Activated CD4-positive, alpha-beta T cell treated with anti-CD3 and anti-CD28 coated beads for 4 hours (primary cell): ENCODE measurements at places on chromosomes 5 and 9.

DNA sequence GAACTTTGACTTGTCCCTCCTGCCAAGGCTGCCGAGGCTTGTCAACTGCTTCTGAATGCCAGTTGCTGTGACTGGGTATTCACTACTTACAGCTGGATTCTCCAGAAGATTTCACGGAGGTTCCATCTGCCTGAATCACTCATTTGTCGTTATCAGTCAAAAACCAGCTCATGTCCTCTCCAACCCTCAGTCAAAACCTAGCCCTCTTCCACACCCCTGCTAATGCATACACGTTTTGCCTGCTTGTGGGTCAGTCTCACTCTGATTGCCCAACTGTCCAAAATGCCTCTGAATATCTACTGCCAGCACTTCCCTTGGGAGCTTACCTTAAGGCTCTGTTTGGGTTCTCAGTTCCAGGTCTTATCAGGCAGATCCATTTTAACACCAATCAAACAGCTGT is 238.6 kb upstream of the TMEM161B start:
- no peak for DNase-seq

DNA sequence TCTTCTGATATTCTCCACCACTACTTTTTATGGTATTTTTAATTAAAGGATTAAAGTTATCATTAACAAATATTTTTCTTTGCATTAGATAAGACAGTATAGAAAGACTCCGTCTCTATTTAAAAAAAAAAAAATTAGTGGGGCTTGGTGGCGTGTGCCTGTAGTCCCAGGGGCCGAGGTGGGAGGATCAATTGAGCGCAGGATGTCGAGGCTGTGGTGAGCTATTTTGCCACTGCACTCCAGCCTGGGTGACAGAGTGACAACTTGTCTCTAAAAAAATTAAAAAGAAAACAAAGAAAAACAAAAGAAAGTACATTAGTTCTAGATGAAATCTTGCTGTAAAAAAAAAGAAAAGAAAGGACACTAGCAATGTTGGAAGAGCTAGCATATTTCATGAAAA is 97.4 kb upstream of the IL6ST start:
- no peak for DNase-seq

DNA sequence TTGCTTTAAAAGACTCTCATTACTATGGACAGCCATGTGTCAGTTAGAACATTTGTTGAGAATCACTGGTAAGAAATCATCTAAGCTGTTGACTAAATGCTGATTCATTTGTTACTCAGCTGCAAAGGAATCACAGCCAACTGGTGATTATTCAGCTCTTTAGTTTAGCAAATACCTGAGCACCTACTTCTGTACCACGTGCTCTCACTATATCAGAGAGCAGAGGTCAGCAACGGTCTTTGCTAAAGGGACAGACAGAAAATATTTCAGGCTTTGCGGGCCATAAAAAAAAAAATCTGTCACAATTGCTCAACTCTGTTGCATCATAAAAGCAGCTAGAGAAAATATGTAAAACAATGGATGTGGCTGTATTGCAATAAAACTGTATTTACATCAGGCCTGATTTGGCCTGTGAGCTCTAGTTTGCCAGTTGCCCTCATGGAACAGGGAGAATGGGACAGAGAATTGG is 377.6 kb downstream of the DNAH5 start:
- no peak for DNase-seq

DNA sequence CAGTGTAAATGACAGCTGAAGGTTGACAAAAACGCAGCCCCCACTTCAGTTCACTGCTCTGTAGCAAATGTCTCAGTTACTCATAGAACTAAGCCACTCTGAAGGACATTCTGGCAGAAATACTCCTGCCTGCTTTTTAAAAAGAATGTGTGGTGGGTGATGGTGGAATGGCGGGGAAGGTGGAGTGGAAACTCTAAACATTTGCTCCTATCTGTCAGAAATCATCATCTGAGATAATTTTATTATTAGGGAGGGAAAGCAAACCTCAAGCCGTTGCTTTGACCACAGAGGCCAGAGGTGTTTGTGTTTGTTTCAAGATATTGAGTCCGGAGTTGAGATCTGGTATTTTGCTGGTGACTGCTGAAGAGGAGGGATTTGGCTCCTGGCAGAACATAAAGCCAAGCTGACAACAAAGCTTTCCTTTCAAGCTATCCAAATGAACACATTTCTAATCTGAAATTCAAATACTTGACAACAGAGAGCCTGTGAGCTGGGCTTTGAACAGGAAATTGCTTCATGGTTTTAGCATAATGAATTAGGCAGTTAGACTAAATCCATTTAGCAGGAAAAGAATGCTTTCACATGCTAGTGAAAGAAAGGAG is 362.7 kb downstream of the CSNK1G3 start:
- no peak for DNase-seq

DNA sequence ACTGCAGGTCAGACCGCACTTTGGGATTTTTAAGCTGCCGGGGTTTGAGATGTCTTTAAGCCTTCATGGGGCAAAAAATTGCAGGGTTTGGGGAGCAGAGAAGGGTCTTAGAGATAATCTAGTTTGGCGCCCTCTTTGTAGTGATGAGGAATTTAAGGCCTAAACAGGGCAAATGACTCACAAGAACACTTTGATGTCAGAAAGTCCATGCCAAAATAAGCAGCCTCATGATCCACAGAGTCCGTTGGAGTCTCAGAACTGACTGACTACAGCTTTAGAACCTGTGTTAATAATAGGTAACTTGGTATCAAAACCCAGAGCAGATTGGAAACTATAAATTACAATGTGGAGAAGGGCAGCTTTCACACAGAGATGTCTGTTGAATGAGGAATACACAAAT is 35.9 kb upstream of the PTGS1 start:
- DNase-seq, result no peak

GRCh38 chr9:98865284-98865875 is 57.9 kb downstream of the GALNT12 start:
- DNase-seq, result no peak

GRCh38 chr9:99834474-99834873 is 12.8 kb downstream of the NR4A3 start:
- no peak for DNase-seq

GRCh38 chr5:108421713-108422112 is 39.8 kb upstream of the FBXL17 start:
- DNase-seq, result no peak

GRCh38 chr5:68344447-68345111 is 129.0 kb downstream of the PIK3R1 start:
- peak; percentile 31 for DNase-seq

DNA sequence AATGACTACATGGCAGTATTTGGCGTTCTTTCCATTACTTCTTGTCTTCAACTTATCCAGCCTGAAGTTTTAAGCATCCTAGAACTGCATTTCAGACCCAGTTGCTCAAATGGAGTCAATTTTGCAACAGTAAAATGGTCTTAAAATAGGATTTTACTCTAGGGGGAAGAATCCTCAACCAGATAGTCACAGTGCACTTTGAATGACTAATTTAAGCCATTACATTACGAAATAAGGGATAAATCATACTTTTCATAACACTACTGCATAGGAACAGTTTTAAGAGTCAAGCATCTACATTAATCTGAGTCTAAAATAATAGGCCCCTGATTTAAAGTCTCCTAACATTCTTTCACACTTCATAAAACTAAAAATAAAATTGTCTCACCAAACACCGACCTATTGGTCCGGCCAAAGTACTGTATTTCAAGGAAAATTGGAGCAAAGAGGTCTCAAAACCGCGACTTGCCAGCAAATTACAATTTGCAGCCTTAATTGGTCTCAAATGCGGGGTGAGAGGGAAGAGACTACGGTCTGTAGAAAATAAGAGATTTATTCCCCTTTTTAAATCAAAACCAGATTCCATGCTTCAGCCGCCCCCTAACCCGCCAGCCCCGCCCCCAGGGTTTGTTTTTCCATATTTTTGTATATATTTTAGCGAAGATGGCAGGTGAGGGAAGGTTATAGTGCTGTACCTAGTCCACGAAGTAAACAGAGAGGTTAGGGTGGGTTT is 1.2 kb upstream of the SMARCA2 start:
- DNase-seq, result no peak

DNA sequence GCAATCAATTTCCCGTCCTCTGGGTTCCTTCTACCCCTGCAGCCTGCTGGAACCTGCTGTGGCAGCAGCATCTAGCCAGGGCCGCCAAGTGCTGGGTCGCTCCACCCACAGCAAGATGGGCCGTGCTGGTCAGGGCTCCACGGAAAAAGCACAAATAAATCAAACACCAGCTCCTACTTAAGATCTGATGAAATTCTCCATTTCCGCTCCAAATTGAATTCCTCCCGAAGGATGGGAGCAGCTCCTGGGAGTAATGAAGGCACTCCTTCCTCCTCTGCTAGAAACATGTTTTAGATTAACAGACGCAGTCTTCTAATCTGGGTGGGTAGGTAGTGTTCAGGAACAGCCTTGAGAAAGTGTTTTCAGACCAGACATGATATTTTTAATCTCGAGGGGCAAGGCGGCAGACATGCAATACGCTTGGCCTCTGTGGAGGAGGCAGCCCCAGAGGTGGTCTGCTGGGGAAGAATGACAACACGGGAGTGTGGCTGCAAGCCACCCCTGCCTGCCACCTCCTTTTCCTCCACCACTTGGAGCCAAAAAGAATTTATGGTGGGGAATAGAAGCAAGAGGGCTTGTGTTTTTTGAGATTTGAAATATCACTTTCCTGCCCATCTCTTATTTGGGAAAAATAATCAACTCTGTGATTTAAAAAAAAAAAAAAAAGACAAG is 194.1 kb downstream of the AOPEP start:
- DNase-seq, result no peak

- DNase-seq, result no peak
Measured at GRCh38 chr5:91443761-91444467, 60.8 kb upstream of the ARRDC3 start.
